ENCODE measurements at places on chromosomes 16 and 17.
A peak's percentile ranks its signal among the peaks of the same experiment; 100 is the strongest.

DNA sequence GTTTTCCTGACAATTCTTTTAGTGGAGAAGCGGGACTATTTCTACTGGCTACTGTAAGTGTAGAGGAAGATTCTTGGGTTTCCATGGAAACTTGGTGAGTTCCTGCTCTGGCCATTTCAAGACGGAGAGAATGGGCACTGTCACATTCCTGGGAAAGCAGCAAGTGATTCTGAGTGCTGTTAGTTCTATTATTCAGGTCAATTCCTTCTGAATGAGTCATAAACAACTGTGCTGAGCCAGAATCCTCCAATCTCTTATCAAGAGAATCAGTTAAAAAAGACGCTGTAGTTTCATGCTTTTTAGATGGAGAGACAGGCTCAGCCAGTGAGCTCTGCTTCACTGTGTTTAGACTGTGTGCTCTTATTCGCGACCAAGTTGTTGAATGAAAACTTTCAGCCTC is 19.6 kb downstream of the AKAP10 start:
- DNase-seq, result no peak

- DNase-seq, result no peak
Measured at GRCh38 chr17:45144199-45145034, 3.9 kb upstream of the HEXIM1 start.

DNA sequence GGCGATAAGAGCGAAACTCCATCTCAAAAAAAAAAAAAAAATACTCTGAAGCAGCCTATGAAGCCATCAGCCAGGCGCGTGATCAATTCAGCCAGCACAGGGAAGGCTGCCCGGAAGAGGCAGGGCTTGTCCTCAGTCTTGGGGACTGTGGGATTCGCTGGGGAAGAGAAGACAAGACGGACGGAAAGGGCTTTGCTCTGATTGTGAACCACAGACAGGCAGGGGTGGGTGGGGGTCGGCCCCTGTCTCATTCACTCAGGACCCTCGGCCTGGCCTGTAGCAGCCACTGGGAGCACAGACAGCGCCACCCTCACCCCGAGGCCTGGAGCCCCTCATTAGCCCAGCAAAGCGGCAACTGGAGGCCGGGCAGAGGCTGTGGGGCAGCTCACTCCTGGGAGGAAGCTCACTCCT is 37.2 kb downstream of the ABR start:
- no peak for DNase-seq

GRCh38 chr16:73996624-73997339 is 299.8 kb upstream of the PSMD7 start:
- no peak for DNase-seq

GRCh38 chr16:65375651-65376050 is 253.8 kb upstream of the CDH11 start:
- DNase-seq, result no peak

DNA sequence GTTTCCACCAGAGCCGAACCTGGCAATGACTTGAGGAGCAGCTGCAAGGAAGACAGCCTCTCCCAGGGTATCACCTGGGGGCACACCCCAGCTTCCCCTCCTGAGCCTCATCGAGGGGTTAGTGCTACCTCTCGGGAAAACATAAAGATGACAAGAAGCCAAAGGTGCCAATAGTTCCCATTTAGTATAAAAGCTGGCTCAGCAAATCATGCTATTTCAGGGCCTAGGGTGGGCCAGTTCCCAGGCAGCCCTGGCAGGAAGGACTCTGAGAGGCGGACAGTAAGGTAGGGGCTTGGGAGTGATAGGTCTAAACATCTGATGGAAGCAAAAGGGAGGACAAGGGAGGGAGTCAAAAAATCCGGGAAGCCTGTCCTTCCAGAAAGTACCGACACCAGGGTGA is 46.2 kb downstream of the SOST start:
- no peak for DNase-seq

DNA sequence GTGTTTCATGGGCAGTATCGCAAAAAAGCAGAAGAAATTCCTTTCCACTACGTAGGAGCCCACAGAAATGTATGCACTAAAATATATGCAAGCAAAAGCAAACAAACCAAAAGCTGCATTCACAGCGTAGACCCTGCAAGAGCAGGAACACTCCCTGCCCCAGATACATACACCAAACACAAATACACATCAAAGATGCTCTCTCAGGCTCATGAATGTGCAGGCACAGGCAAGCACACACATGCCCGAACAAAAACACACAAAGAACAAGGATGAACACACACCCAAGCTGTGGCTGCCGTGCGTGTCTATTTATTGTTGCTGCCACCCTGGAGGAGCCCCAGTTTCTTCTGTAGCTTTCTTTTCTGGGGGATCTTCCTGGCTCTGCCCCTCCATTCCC is 1.7 kb downstream of the NUPR1 start:
- DNase-seq, result no peak

- no peak for DNase-seq
Measured at GRCh38 chr16:22813223-22813947, 577 bp upstream of the HS3ST2 start.

DNA sequence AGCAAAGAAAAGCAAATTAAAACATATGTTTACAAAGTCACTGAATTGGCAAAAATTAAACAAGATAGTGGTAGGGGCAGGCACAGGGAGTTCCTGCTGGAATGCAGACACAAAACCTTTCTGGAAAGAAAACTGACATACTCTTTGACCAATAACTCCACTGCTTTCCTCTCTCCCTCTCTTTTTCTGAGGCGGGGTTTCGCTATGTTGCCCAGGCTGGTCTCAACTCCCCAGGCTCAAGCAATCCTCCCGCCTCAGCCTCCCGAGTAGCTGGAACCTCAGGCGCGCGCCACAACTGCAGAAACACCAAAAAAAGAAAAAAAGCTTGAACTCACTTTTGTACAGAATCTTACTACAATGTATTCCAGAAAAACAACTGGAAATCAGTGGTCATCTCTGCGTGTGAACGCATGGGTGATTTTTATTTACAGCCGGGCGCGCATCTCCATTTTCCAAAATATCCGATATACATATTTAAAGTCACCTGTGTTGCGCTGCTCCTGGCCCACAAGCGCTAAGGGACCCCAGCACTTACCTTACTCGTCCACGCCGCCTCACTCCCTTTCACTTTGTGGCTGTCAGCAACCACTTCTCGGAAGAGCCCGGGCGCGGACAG is 480 bp downstream of the TXNL4B start:
- DNase-seq, result no peak

DNA sequence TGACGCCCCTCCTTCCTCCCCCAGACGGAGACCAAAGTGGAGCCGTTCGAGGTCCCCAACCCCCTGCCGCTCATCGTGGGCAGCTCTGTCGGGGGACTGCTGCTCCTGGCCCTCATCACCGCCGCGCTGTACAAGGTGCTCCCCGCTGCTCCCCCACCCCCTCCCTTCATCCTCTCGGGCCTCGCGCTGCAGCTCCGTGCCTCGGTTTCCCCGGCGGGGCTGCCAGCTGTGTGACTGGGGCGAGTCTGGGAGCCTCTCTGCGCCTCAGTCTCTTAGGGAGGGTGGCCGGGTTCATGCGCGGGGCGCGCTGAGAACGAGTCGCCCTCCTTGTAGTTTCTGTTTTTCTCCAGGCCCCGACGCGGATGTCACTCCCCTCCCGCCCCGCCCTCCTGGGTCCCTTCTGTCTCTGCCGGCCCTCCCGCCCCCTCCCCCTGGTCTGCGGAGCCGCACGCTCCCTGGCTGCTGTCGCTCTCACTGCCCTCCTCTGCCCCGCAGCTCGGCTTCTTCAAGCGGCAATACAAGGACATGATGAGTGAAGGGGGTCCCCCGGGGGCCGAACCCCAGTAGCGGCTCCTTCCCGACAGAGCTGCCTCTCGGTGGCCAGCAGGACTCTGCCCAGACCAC is 23.7 kb upstream of the ITGAX start:
- DNase-seq, result no peak

GRCh38 chr17:78313735-78314648 is 45.9 kb downstream of the SOCS3 start:
- peak; percentile 70 for DNase-seq

DNA sequence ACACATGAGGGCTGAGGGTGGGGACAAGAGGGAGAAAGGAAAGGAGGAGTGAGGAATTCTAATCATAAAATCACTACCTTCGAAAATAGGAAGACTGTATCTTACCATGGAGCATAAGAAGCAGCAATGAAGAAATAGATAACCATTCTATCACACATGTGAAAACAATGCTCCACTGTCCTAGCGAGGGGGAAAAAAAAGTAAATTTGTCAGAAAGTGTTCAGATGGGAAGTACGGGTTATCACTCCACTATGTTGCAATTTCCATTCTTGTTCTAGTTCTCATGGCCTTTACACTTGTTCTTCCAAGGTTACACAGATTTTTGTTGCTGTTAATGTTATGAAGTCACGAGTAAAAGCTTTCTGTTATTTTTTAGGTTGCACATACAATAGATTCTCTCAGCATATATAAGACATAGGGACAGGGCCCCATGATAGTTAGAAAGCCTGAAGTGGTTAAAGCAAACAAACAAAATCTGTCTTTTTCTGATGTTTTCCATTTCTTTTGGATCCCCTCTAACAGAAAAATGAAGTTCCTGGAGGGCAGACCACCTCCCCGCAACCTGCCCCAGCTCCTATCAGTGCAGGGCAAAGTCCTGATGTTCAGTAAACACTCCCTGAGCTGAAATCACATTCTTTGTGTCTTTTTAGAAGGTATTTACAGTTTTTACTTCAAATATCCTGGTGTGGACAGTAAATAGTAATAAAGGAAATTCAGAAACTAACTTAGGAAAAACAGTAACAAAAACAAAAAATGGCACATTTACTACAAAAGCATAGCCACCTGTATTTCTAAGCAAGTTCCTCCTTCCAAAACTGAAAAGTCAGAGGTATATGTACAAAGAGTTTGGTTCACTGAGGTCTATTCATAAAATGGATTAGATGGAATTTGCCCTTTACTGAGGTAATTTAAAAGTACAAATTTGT is 13.7 kb downstream of the MMD start:
- DNase-seq, result no peak

- no peak for DNase-seq
Measured at GRCh38 chr17:4969047-4969550, 1.5 kb upstream of the SPAG7 start.

- DNase-seq, result no peak
Measured at GRCh38 chr16:25413975-25414374, 156.3 kb upstream of the ZKSCAN2 start.

Data from central memory CD4-positive, alpha-beta T cell (primary cell).